Uterus (tissue), 4 donors: ENCODE measurements at places on chromosomes 12 and 14. TPM values are rescaled to one million over a fixed set of nuclear protein-coding genes. Genes with fewer than 3 reads are reported as not detected.

ZCCHC8 gene
- 43.3 TPM for total RNA-seq

TFCP2 gene
- 25.7 TPM for total RNA-seq

DNA sequence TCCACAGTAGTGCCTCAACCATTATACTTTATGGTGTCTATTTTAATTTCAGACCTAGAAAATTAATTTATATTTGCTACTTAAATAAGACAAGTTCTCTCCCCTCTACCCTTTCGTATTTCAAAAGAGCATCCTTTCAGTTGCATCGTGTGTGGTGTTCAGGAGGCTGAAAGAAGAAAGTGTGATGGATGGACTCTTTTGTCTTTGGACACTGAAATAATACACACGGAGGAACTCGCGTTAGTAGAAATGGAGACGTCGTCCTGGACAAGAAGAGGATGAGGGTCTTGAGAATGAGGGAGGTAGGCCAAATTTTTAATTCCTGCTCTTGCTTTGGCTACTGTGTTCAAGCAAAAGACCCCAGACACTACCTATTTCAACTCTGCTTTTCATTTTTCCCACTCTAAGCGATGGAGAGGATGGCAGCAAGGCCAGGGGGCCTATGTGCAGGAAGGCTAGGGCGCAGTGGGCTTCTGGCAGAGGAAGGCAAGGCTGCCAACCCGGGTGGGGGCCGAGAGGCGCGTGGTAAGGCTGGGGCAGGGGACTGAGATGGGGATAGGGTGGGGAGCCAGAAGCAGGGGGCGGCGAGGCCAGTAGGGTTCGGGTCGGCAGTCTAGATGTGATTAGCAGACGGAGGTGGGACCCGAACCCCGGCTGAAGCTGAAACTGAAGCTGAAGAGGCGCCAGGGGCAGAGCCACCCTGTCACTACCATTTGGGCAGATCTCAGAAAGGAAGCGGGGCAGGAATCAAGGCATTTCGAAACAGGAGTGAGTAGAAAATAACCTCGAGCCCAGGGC, 722 bp downstream of the TMED8 start:
- no peaks in the 10 kb centered on the region for H3K4me1 ChIP-seq
- no peaks in the 10 kb centered on the region for H3K36me3 ChIP-seq
- DNase-seq, result peak; percentile 20
- H3K27ac ChIP-seq, result peak overlapping the region; percentile 63

- DNase-seq, result peak; percentile 56
- H3K27ac ChIP-seq, result peak overlapping the region; percentile 66
- no peaks in the 10 kb centered on the region for H3K27me3 ChIP-seq
- H3K4me3 ChIP-seq, result no peak overlapping the region
Measured at GRCh38 chr12:123075646-123076171, 75.2 kb downstream of the PITPNM2 start.

RAD9B gene
- total RNA-seq, result 0.88 TPM

DNA sequence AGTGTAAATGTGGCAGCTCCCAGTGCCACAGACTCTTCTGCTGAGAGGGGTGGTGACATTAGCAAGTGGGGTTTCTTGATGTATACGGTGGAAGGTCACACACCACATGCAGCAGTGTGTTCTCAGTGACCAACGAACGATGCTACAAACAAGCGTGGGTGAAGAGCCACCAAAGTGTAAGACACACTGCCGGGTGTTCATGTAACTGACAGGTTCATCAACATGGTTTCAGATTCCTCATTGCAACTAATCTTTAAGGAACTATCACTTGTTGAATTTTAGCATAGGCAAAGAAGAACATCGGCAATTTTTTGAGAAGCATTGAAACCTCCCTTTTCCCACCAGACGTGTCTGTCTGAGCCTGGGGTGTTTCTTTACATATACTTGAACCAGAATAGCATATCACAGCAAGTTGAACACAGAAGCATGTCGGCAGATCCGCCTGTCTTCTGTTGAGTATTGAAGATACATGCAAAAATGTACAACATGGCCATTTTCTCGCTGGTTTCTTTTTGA, 58.8 kb downstream of the PPP2R5C start:
- H3K36me3 ChIP-seq, result no peaks in the 10 kb centered on the region
- H3K27ac ChIP-seq, result no peak overlapping the region
- no peak overlapping the region for H3K4me3 ChIP-seq
- H3K4me1 ChIP-seq, result no peaks in the 10 kb centered on the region

DNA sequence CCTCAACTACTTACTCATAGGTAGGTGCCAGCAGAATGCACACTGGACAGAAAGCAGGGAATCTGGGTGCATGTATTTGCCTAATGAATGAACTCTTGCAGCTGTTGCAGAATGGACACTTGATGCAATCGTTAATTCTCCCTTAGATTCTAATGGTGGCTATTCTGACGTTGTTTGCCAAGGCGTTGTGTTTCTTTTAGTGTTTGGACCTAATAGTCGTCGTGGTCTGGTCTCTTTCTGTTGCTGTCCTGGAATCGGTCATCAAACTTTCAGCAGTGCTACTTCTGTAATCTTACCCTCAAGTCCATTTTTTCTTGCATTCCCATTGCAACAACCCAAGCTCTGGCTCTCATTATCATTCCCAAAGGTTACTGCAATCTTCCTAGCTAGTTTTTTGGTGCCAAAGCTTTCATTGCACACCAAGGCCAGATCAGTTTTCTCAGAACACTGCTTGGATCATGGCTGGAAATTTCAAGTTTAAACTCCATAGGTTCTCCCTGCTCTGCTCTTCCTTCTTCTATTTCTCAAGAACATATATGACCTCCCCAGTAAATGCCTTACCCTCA, 31.3 kb downstream of the BMP4 start:
- H3K27ac ChIP-seq, result no peak overlapping the region
- no peaks in the 10 kb centered on the region for H3K4me1 ChIP-seq
- no peaks in the 10 kb centered on the region for H3K27me3 ChIP-seq
- H3K36me3 ChIP-seq, result no peaks in the 10 kb centered on the region
- no peak overlapping the region for H3K4me3 ChIP-seq
